ENCODE measurements at places on chromosomes 4 and X. TPM values are rescaled to one million over a fixed set of nuclear protein-coding genes. Genes with fewer than 3 reads are reported as not detected.

- no peak for DNase-seq
Measured at GRCh38 chr4:6275898-6276806, 6.5 kb downstream of the WFS1 start.

DNA sequence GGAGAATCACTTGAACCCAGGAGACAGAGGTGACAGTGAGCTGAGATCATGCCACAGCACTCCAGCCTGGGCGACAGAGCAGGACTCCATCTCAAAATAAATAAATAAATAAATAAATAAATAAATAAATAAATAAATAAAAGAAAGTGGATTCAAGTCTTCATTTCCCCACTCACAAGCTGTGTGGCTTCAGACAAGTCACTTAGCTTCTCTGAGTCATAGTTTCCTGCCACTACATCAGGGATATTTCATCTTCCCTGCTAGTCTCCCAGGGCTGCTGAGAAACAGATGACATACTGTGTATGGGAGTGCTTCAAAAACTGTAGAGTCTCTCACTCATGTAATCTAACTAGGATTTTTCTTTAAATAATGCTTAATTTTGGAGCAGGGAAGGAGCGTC, 37.2 kb downstream of the TBC1D9 start:
- DNase-seq, result no peak

DNA sequence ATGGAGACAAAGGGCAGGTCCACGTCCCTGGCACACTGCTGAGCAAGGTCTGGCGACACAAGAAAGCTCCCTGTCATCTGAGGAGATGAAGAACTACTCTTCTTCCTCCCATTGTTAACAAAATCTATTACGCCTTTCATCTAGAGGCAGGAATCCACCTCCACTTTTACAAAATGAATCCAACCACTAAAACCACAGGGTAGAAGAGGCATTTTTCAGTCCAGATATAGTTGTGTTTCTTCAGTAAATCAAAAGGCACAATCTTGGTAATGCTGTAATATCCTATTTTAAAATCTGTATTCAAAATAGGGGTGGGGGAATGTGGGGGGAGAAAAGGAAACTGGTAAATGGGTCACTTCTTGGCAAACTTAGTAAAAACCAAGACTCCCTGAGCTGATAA, 101.4 kb downstream of the CDS1 start:
- no peak for DNase-seq

DNA sequence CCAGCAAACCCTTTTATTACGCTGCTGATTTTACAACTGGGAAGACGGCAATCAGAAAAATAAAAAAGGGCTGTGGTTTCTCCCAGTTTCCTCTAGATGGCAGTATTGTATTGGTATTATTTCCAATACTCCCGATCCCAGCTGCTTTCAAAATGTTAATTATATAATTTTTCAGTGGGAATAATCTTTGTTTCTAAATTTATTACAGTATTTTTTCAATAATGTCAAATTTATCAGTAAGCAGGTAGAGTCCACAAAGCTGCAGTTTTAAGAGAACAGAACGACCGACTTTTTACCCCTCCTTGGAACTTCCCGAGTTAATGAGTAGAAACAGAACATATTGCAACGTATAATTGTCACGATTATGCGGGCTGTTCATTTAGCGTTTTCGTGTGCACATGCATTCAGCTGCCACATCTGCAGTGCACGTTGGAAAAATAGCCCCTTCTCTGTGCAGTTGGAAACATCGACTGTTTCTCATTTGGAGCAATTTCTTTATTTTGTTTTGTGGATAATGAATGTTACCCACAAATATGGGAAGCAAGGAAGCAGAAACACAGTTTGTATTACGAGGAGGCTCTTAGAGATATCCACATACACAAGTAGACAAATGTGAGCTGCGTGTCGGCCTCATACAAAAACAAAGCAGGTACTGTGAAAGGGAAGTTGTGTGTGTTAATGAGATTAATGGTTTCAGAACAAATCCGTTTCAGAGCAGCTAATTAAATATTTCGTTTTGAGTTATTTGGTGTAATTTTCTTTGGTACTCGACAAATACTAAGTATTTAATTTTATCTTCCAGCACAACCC, 188.0 kb downstream of the STIM2 start:
- DNase-seq, result no peak

ASB12 gene
- total RNA-seq, result 0.38 TPM

ADGRG4 gene
- not detected for total RNA-seq

SUPT20HL1 gene
- not detected for total RNA-seq

RIPPLY1 gene
- total RNA-seq, result not detected

DNA sequence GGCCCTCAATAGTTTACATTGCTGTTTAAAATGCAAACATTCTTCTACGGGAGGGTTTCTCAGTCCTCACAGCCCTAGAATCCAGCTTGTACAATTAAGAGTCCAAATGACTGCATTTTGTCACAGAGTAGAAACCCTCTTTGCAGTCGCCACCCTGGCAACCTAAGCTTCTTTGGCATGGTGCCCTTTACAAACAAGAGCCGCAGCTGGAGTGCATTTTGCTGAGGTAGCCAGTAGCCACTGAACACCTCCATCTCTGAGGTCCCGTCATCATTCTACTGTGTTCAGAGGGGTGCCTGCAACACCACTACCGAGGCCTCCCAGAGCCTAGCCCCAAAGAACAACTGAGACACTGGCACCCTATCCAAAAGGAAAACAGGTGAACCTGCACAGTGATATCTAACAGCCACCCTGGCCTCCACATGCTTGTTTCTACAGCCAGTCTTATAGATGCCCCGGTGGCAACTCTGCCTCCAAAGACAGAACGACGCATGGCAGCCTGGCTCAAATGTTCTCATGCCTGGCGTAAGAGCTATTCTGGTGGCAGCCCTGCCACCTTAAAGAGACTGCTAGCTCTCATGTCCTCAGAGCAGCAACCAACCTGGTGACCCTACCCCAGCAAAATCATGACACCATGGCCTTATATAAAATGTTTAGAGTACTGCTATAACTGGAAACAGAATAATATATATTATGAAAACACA, 801.9 kb downstream of the TECRL start:
- DNase-seq, result no peak

HUWE1 gene
- 152 TPM for total RNA-seq

GRCh38 chr4:89837993-89838390, 1.0 kb upstream of the SNCA start:
- no peak for DNase-seq

NUDT11 gene
- total RNA-seq, result 0.34 TPM

DNA sequence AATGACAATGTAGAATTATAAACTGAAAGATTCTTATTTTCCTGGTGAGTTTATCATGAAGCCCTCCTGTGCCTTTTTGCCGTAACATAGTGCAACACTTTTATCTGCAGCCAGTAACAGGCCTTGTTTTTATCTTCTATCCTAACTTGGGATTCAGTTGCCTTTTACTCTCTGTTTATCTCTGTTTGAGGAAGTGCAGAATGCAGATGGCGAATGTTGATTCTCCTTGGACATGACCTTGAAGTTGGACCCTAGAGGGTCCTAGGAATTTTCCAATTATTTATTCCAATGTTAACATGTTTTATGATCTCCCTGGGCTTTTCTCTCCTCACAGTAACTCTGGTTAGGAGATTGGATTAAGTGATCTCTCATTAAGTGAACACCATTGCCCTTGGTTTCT, 165.0 kb downstream of the FMR1NB start:
- DNase-seq, result no peak

DNA sequence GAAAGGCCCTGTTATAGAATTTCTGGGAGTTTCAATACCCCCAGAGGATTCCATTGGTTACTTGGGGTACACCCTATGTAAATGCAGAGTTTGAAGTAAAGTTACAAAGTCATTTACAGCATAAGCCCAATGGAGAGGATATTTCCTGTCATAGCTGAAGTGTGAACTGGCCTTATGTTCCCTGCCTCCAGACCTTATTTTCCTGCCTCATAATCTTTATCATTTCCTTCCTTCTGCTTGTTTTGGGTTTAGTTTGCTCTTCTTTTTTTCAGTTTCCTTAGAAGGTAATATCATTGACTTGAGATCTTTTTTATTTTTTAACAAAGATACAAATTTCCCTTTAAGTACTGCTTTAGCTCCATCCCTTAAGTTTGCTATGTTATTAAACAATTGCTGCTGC, 85.4 kb downstream of the PPEF1 start:
- DNase-seq, result no peak

DNA sequence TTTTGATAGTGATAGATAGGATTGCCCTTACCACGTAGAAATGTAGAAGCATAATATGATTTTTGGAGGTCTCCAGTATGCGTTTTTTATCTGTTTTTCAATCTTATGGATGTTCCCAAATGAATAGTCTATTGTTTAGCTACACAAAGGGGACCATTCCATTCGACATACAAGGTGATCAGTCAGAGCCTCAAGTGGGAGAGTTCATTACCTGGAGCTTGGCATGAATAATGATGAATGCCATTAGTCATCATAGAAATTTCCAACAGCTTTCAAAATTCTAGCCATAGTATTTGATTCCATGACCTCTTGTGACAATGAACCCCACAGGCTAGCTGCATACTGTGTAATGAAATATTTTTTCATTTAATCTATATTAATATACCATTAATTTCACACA, 123.6 kb downstream of the PDHA2 start:
- DNase-seq, result no peak

RBM47 gene
- 258 TPM for total RNA-seq

DNA sequence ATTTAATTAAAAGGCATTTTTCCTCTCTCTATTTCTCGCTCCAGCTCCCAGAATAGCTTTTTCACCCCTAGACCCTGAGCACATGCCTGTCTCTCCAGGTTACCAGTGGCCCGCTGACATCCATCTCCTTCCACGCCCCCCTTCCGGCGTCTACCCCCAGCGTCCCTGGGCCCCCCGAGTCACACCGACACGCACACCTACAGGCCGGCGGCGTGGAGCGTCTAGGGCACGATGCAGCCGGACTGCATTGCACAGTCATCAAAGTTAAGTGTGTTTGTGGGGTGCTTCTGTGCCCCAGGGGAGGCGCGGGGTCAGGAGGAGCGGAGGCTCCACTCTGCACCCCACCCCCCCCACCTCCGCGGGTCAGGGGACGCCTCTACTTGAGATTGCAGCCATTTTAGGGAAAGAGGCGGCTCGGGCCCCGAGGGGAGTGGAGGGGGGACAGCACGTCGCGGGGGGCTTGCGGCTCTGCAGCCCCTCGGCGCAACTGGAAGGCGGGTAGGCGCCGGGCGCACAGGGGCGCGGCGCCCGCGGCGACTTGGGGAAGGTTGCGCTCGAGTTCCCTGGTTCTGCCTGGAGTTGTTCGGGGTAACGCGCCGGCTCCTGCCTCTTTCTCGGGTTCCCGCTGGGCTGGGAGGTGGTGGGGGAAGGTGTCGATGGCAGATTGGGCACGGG, 112.7 kb downstream of the DHX15 start:
- DNase-seq, result peak; percentile 39

CXCL3 gene
- 2.7 TPM for total RNA-seq

DNA sequence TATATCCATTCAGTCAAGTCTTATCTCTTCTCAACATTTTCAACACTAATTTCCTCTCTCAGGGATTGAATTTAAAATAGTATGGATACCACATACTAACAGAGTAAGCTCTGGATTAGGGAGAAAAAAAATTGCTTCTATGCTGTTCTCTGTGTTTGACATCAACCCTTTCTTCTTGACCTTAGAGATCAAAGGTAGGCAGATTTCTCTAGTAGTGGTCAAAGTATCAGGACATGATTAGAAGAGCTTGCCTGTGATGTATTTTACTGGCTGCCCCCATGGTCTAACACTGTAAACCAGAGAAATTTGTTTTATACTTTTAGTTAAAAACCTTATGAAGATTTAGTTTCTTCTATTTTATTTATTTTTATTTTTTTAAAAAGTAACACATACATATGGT, 8.3 kb downstream of the ADH6 start:
- no peak for DNase-seq

- no peak for DNase-seq
Measured at GRCh38 chr4:9933956-9934355, 87.3 kb downstream of the SLC2A9 start.

- no peak for DNase-seq
Measured at GRCh38 chr4:33537527-33537926, 2706.8 kb downstream of the ARAP2 start.

- peak; percentile 2 for DNase-seq
Measured at GRCh38 chrX:5876984-5877596, 351.6 kb downstream of the NLGN4X start.

DNA sequence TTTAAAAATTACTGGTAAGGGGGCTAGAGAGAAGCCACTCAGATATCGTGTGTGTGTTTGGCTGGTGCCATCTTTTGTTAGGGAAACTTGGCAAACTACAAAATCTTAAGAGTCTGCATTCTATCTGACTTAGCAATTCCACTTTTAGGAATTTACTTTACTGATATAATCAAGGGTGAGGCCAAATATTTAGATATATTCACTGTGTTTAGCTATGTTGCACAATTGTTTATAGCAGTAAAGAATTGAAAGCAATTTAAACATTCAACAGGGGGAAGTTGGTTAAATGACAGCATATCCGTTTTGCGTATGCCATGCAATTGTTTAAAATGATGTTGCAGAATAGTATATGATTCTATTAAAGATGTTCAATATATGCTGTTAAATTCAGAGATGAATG, 6.4 kb upstream of the HERC3 start:
- no peak for DNase-seq

DNA sequence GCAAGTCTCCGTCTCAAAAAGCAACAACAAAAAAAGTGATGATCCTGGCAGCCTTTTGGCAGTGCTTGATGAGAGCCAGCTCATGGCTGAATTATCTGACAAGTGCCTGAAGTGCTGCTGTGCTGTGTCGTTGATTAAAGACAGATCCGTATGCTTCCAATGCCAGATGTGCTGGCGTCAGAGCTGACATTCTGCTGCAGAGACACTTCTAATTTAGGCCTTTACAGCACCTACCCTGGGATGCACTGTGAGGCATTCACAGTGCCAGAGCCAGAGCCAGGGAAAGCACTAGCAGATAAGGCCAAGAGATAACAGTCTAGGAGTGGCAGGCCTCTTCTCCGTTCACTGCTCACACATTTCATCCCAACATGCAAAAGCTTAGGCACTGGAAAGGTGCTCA, 995.5 kb downstream of the RAB28 start:
- no peak for DNase-seq

DNA sequence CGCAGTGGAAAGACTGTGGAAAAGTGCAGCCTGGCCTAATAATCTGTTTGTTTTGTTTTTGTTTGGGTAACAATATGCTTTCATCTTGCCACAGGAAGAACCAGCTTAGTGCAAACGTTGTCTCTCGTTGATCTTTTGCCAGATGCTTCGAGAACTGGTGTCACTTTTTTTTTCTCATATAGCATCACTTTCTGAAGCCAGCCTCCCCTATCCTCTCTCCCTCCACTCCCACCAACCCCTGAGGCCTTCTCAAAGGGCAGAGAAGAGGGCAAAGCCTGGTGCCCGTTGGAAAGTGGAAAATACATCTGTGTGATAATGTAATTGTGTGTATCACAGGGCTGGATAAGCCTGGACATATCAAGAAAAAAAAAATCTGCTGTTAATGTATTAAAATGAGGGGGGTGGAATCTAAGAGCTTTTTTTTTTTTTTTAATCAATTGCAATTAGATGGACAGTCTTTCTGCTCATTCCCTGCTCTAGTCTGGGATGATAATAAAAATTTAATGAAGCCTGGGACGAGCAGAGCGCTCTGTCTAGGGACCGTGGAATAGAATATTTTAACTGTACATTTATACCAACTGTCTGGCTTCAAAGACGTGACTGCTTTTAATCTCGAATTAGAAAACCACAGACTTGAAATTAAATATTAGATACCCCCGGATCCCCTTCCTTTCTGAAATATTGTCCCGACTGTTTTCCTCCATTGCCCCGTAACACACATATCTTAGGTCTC, 8.1 kb downstream of the POU4F2 start:
- no peak for DNase-seq

CFAP47 gene
- total RNA-seq, result not detected
